ENCODE measurements at places on chromosomes 3 and 15. TPM values are rescaled to one million over a fixed set of nuclear protein-coding genes. Genes with fewer than 3 reads are reported as not detected.

OR4M2 gene
- total RNA-seq: not detected

NME9 gene
- total RNA-seq: 1.7 TPM

PSTPIP1 gene
- 241 TPM for total RNA-seq

GJD2 gene
- total RNA-seq: not detected

GASK1A gene
- total RNA-seq: not detected

UROC1 gene
- total RNA-seq: not detected

HYKK gene
- 2.4 TPM for total RNA-seq

GABRR3 gene
- not detected for total RNA-seq

TRPM1 gene
- total RNA-seq: not detected

SRGAP3 gene
- 4.9 TPM for total RNA-seq

IGSF11 gene
- total RNA-seq: 1.9 TPM

NAA50 gene
- 91.0 TPM for total RNA-seq

DAZL gene
- not detected for total RNA-seq

SPTSSB gene
- 0.08 TPM for total RNA-seq

RBP2 gene
- not detected for total RNA-seq

CPA3 gene
- not detected for total RNA-seq

STRA6 gene
- total RNA-seq: not detected

ATP13A5 gene
- not detected for total RNA-seq

All from activated naive CD8-positive, alpha-beta T cell treated with anti-CD3 and anti-CD28 coated beads, Interleukin-2, amount 10 ng/mL, durations not matched to agents 7 days and 5 days (primary cell).